ENCODE measurements at places on chromosomes 11 and 22. TPM values are rescaled to one million over a fixed set of nuclear protein-coding genes. Genes with fewer than 3 reads are reported as not detected.
A peak's percentile ranks its signal among the peaks of the same experiment; 100 is the strongest.

The RIBC2 gene
- total RNA-seq: 0.55 TPM

DNA sequence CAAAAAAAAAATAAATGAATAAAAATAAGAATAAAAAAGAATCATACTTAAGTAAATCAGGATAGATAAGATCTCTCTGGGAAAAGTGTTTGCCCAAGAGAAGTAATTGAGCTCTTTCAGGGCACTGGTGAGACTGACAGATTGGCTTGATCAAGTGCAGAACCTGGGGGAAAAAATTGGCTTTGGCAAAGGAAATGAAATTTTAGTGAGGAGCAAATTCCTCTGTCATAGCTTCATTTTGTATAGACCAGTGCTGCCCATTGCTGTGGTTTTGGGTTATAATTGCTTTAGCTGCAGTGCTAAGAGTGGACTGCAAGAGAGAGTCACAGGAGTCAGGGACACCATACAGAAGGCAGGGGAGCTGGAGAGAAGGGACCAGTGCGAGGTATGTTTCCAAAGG is 35.7 kb downstream of the SFI1 start:
- H3K27ac ChIP-seq: no peak overlapping the region
- peak; percentile 12 for DNase-seq
- no peaks in the 10 kb centered on the region for H3K27me3 ChIP-seq

DNA sequence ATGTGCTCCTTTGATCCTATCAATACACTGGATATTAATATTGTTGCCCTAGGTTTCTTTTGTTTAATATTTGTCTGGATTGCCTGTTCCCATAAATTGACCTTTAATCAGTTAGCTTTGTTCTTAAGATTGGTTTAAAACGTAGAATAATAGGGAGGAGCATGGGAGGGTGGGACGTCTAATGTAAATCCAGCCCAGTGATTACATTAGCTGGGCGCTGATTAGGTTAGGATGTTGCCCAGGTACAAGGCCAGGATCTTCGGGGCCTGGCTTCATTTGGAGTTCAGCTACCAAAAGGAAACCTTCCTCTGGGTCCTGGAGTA is at the start of gene SRSF8:
Gene SRSF8 (plus strand): TSS at position 204 of the 323 bp plus-strand sequence. CDS start 308 bp downstream, outside the sequence.
- no peaks in the 10 kb centered on the region for H3K36me3 ChIP-seq
- H3K4me3 ChIP-seq: peak within 1 kb of the TSS; percentile 87
- H3K4me1 ChIP-seq: peaks cover 29% of the 10 kb centered on the region

The SCGB2A2 gene
- total RNA-seq: not detected

DNA sequence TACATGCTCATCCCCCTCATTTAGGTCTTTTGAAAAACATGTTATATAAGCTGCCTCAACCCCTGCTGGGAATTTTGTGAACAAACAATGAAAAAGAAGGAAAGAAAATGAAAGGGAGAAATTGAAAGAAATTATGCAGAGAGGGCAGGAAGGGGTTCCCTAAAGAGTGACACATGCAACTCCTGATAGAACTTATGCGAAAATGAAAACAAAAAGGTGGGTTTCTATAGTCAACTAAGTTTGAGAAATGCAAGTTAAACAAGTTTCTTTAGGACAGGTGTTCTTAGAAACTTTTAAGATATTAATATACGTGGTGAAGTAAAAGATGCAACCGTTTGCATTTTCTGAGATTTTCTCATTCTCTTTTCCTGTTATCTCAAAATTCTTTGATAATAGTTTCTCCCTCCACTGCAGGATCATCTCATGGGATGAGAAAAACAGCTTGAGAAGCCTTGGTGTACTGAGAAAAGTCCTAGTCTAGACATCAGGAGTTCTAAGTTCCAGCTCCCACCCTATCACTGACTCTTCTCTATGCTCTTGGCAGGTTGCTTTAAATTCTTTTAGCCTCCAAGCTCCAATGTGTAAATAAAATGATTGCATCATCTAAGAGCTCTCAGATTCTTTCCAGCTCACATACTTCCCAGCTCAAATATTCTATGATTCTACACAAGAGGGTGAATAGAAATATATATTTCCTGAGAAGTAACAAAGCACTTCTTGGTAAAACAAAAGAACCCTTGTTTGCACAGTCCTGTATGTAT is 109.2 kb downstream of the FAM76B start:
- H3K4me1 ChIP-seq: peaks cover 4% of the 10 kb centered on the region
- no peak overlapping the region for H3K4me3 ChIP-seq
- H3K36me3 ChIP-seq: no peaks in the 10 kb centered on the region
- peak; percentile 83 for DNase-seq
- no peaks in the 10 kb centered on the region for H3K27me3 ChIP-seq
- peak overlapping the region; percentile 35 for H3K27ac ChIP-seq

GRCh38 chr11:125947419-125948277 is 1.8 kb downstream of the VSIG10L2 start:
- H3K4me1 ChIP-seq: peaks cover 8% of the 10 kb centered on the region
- no peaks in the 10 kb centered on the region for H3K27me3 ChIP-seq
- no peak for DNase-seq

The MYOD1 gene
- not detected for total RNA-seq

DNA sequence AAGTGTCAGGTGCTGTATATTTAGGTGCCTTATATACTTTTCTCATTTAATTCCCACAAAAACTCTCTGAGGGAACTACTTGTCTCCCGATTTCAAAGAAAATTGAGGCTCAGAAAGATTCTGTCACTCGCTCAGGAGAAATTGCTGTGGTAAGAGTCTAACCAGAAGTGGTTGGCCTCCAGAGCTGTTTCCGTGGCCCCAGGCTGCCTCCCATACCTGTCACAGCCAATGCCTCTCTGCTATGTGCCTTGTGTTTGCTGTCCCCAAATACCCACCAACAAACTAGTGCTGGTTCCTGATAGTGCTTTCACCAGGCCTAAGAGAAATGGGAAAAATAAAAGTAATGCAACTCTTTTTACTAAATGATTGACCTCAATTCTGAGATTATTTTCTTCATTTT is 21.0 kb upstream of the TMEM86A start:
- no peak for DNase-seq
- no peak overlapping the region for H3K4me3 ChIP-seq
- H3K27ac ChIP-seq: no peak overlapping the region
- H3K4me1 ChIP-seq: no peaks in the 10 kb centered on the region

DNA sequence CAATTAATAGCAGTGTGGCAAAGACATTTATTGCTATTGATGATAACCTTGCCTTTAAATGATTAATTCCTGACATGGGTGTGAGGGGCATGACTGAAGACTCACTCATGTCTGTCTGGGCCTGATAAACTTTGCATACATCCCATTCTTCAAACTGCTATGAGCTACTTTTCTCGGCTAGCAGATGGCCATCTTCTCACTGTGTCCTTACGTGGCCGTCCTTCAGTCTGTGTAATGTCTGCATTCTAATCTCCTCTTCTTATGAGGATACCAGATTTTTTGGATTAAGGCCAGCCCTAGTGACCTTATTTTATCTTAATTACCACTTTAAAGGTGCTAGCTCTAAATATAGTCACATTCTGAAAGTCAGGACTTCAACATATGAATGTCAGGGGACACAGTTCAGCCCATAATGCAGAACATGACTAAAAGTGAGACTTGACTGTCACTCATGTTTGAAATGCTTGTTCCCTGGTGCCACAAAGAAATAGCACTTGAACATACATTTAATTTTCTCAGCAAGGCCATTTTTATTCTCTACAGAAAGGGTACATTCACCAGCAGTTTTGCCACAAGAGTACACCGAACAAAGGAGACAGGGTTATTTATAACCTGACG is 32.3 kb downstream of the OR10A6 start:
- no peaks in the 10 kb centered on the region for H3K27me3 ChIP-seq
- H3K36me3 ChIP-seq: no peaks in the 10 kb centered on the region
- peaks cover 10% of the 10 kb centered on the region for H3K4me1 ChIP-seq
- no peak overlapping the region for H3K4me3 ChIP-seq
- no peak overlapping the region for H3K27ac ChIP-seq
- DNase-seq: no peak

The MISFA gene
- not detected for total RNA-seq

The DEFB131B gene
- total RNA-seq: not detected

- DNase-seq: no peak
- no peaks in the 10 kb centered on the region for H3K36me3 ChIP-seq
- H3K27ac ChIP-seq: no peak overlapping the region
- H3K27me3 ChIP-seq: no peaks in the 10 kb centered on the region
- no peaks in the 10 kb centered on the region for H3K4me1 ChIP-seq
Observed at GRCh38 chr11:108790501-108791299, 125.8 kb downstream of the DDX10 start.

The TENM4 gene
- 5.8 TPM for total RNA-seq

All from stomach (tissue), 19 donors.